Breast epithelium (tissue), 4 donors: ENCODE measurements at places on chromosomes 11 and 22.

DNA sequence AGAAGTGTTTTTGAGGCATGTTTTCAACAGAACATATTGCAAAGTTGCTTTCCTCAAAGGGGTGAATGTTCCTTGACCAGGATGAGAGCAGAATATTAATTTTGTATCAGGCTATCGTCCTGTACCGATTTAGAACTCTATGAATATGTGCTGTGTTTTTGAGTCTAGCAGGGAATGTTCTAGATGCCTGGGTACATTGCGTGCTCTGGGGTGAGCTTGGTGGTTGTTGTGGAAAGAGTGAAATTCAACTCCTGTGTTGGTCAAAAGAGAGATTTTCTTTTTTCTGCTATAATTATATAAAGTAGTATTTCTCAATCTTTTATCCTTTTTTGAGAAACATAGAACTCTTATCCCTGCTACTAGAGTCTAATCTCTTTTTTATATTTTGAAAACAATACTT, 51.2 kb upstream of the OR4B1 start:
- H3K4me3 ChIP-seq, result no peak overlapping the region
- H3K27ac ChIP-seq, result no peak overlapping the region
- H3K36me3 ChIP-seq, result no peaks in the 10 kb centered on the region

DNA sequence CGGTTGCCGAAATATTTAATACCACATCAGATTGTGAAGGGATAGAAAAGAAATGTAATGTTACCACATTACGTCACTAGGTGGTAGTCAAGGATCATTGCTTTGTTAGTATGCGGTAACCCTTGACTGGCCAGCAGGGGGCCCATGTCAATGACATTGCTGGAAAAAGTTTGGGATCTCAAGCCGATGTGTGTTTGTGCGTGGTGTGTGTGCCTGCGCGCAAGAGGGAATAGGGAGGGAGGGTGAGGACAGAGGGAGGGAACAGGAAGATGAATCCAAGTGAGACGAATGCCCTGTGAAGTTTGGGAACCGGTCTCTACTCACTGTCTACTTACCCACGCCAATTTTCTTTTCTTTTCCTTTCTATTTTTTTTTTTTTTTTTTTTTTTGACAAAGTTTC, 10.7 kb upstream of the MRGPRX2 start:
- no peaks in the 10 kb centered on the region for H3K27me3 ChIP-seq
- H3K4me3 ChIP-seq, result peak overlapping the region; percentile 50
- peak; percentile 29 for DNase-seq
- no peaks in the 10 kb centered on the region for H3K4me1 ChIP-seq

DNA sequence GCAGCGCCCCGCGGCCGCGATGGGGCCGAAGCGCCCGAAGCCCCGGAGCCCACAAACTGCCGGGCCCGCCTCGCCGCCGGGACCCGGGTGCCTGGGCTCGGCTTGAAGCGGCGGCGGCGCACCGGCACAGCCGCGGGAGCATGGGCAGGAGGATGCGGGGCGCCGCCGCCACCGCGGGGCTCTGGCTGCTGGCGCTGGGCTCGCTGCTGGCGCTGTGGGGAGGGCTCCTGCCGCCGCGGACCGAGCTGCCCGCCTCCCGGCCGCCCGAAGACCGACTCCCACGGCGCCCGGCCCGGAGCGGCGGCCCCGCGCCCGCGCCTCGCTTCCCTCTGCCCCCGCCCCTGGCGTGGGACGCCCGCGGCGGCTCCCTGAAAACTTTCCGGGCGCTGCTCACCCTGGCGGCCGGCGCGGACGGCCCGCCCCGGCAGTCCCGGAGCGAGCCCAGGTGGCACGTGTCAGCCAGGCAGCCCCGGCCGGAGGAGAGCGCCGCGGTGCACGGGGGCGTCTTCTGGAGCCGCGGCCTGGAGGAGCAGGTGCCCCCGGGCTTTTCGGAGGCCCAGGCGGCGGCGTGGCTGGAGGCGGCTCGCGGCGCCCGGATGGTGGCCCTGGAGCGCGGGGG, 346 bp downstream of the FJX1 start:
- H3K27ac ChIP-seq, result peak overlapping the region; percentile 93
- H3K36me3 ChIP-seq, result no peaks in the 10 kb centered on the region
- H3K4me3 ChIP-seq, result peak overlapping the region; percentile 47
- DNase-seq, result no peak
- H3K4me1 ChIP-seq, result peaks cover 20% of the 10 kb centered on the region

- H3K27ac ChIP-seq, result no peak overlapping the region
- no peaks in the 10 kb centered on the region for H3K36me3 ChIP-seq
- DNase-seq, result no peak
- H3K4me3 ChIP-seq, result no peak overlapping the region
- no peaks in the 10 kb centered on the region for H3K4me1 ChIP-seq
- H3K27me3 ChIP-seq, result no peaks in the 10 kb centered on the region
Observed at GRCh38 chr11:57124917-57125316, 56.8 kb upstream of the LRRC55 start.

GRCh38 chr11:64225608-64226506, at the start of the genes NUDT22 and TRPT1:
Gene NUDT22 (plus strand): TSS chr11:64226274. CDS start chr11:64226653, 379 bp downstream.
Gene TRPT1 (minus strand): TSS chr11:64226186. CDS start chr11:64225860, 326 bp downstream.
- peak within 1 kb of the TSS; percentile 89 for H3K4me3 ChIP-seq
- H3K27ac ChIP-seq, result peak within 1 kb of the TSS; percentile 91
- no peaks in the 10 kb centered on the region for H3K36me3 ChIP-seq
- H3K4me1 ChIP-seq, result peaks cover 4% of the 10 kb centered on the region
- peak; percentile 92 for DNase-seq
- H3K27me3 ChIP-seq, result no peaks in the 10 kb centered on the region

DNA sequence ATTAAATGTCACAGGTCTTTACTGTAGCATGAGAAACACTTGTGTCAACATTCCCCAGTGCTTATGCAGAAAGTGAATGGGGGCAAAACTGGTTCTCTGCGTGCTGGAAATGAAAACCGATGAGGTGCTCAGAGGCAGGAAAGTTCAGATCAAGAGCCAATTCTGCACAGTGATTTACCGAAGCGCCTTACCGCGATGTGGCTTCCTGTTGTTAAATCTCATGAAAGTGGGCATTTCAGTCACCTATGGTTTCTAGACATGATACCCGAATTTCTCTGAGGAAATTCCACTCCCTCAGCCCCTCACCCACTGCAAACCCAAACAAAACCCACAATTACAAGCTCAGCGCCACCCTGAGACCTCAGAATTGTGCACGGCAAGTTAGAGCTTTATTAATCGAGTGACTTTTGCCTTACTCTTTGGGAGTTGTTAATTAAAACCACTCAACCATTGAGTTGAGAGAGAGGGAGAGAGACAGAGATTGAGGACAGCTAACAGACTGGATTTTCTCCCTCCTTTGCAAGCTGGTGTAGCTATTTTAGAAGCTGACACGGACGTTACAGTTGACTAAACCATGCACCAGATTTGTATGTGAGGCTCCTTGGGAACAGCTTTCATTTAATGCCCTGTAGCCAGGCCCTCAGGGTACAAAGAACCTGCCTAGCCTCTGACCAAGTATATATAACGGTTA, 196.4 kb downstream of the DBX1 start:
- H3K27ac ChIP-seq, result no peak overlapping the region
- H3K4me1 ChIP-seq, result no peaks in the 10 kb centered on the region
- H3K36me3 ChIP-seq, result no peaks in the 10 kb centered on the region
- no peak for DNase-seq
- H3K4me3 ChIP-seq, result no peak overlapping the region
- H3K27me3 ChIP-seq, result no peaks in the 10 kb centered on the region

GRCh38 chr22:24938741-24939341, 7.7 kb downstream of the LHFPL7 start:
- H3K27ac ChIP-seq, result no peak overlapping the region
- H3K36me3 ChIP-seq, result no peaks in the 10 kb centered on the region
- no peak overlapping the region for H3K4me3 ChIP-seq
- no peaks in the 10 kb centered on the region for H3K4me1 ChIP-seq
- DNase-seq, result no peak
- H3K27me3 ChIP-seq, result no peaks in the 10 kb centered on the region

GRCh38 chr22:47057916-47058585, 295.6 kb downstream of the TBC1D22A start:
- no peak overlapping the region for H3K4me3 ChIP-seq
- H3K27me3 ChIP-seq, result no peaks in the 10 kb centered on the region
- no peaks in the 10 kb centered on the region for H3K36me3 ChIP-seq
- no peak for DNase-seq
- no peaks in the 10 kb centered on the region for H3K4me1 ChIP-seq

DNA sequence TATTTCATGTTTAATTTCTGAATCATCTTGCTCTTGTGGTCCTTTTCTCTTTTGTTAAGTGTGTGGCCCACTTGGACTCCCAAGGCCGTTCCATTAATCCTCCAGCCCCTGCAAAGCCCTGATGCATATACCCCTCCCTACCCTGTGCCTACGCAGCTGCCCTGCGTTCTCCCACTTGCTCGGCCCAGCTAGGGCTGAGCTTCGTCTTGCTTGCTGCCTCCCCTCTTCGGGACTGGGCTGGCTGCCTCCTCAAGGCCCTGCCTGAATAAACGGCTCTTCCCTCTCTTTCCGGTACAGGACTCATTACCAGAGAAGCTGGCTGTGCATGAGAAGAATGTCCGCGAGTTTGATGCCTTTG, 28.5 kb downstream of the ARHGAP1 start:
- H3K4me3 ChIP-seq, result no peak overlapping the region
- H3K36me3 ChIP-seq, result peaks cover 9% of the 10 kb centered on the region
- no peaks in the 10 kb centered on the region for H3K27me3 ChIP-seq
- no peak overlapping the region for H3K27ac ChIP-seq
- peaks cover 12% of the 10 kb centered on the region for H3K4me1 ChIP-seq
- DNase-seq, result no peak

- H3K4me3 ChIP-seq, result no peak overlapping the region
- H3K27ac ChIP-seq, result no peak overlapping the region
- no peaks in the 10 kb centered on the region for H3K27me3 ChIP-seq
Observed at GRCh38 chr22:32603651-32604540, 129.3 kb downstream of the FBXO7 start.

GRCh38 chr22:38292694-38293093, 19.9 kb upstream of the TMEM184B start:
- no peak overlapping the region for H3K4me3 ChIP-seq
- H3K4me1 ChIP-seq, result no peaks in the 10 kb centered on the region
- H3K27me3 ChIP-seq, result no peaks in the 10 kb centered on the region
- H3K27ac ChIP-seq, result peak overlapping the region; percentile 97
- DNase-seq, result no peak

DNA sequence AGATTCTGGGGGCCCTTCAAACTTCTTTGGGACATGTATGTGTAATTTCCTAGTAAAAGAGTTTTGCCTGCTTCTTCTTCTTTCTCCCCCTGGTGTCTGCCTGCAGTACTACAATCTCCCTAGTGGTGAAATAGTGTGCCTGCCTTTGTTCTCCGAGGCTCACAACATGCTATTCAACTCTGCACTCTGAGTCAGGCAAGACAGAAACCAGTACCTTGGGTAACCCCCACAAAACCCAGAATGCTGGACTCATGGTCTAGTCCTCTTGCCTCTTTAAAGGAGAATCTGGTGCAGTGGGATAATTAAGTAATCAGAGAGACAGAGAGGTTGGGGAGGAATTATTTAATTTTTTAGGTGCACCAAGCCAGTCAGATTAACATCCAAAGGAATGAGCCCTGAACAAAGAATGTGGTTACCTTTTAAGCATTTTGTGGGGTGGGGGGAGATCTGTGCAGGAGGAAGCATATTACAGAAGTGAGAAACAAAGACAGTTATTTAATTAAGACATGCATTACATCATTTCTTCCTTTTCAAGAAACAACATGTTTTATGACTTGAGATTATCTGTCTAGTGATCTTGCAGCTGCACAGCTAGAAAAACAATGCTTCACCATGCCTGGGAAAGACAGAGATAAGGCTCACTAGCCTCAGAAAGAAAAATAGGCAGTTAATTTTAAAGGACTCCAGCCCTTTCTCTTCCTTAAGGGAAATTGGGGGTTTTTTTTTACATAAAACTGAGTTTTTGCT, 11.0 kb upstream of the MS4A6A start:
- no peaks in the 10 kb centered on the region for H3K27me3 ChIP-seq
- H3K27ac ChIP-seq, result no peak overlapping the region

DNA sequence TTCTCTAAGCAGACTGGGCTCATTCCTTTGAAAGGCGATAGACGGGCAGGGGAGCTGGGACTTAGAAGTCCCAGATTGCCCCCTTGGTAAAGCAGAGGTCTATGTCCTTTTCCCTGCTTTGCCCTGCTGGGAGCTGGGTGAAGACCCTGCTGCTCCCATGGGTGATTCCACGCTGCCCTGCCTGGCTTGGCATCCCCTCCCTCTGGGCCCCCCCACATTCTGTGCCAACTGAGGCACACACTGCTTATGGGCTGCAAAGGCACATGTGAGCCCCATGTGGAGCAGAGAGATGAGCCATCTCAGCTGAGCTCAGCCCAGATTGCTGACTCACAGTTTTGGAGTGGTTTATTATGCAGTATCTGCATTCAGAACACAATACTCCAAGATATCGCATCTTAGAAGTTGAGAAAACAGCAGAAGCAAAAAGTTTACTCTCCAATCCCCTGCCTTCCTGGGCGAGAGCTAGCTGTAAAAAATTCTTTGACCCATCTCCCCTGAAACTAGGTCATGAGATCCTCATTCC, 127.2 kb downstream of the ST3GAL4 start:
- no peak for DNase-seq
- no peaks in the 10 kb centered on the region for H3K36me3 ChIP-seq
- no peaks in the 10 kb centered on the region for H3K27me3 ChIP-seq

GRCh38 chr11:103703437-103703836, 333.0 kb upstream of the DDI1 start:
- H3K4me1 ChIP-seq, result no peaks in the 10 kb centered on the region
- no peak for DNase-seq
- no peak overlapping the region for H3K27ac ChIP-seq

DNA sequence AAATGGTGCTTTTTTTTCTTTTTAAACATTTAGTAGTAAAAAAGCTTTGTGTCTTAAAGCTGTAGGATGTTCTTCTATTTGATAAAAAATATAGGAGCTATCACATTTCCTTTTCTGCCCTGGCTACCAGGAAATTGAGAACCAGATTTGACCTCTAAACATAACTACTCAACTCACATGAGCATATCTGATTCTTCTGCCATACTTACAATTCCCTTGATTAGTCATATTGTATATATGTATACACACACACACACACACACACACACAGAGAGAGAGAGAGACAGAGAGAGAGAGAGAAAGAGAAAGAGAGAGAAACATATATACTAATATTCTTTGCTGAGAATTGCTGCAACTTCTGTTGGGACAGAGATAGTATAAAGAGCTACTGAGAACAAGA, 23.0 kb upstream of the GDPD4 start:
- H3K4me1 ChIP-seq, result no peaks in the 10 kb centered on the region
- no peak overlapping the region for H3K4me3 ChIP-seq
- H3K36me3 ChIP-seq, result no peaks in the 10 kb centered on the region
- no peaks in the 10 kb centered on the region for H3K27me3 ChIP-seq
- no peak for DNase-seq

GRCh38 chr22:42346722-42347121, 76.3 kb upstream of the TCF20 start:
- H3K4me1 ChIP-seq, result peaks cover 5% of the 10 kb centered on the region
- H3K36me3 ChIP-seq, result no peaks in the 10 kb centered on the region
- no peaks in the 10 kb centered on the region for H3K27me3 ChIP-seq
- DNase-seq, result no peak
- no peak overlapping the region for H3K4me3 ChIP-seq

GRCh38 chr11:35478471-35479091, 46.8 kb downstream of the PAMR1 start:
- no peaks in the 10 kb centered on the region for H3K36me3 ChIP-seq
- DNase-seq, result no peak
- peak overlapping the region; percentile 21 for H3K27ac ChIP-seq
- H3K4me1 ChIP-seq, result no peaks in the 10 kb centered on the region

GRCh38 chr11:32348502-32348901, 86.8 kb downstream of the WT1 start:
- peaks cover 4% of the 10 kb centered on the region for H3K27me3 ChIP-seq
- no peaks in the 10 kb centered on the region for H3K36me3 ChIP-seq
- DNase-seq, result no peak
- no peak overlapping the region for H3K27ac ChIP-seq
- no peak overlapping the region for H3K4me3 ChIP-seq
- H3K4me1 ChIP-seq, result no peaks in the 10 kb centered on the region
